AG09319 (cell line): ENCODE measurements at places on chromosomes 6 and 20.

GRCh38 chr6:79617518-79617941 lies 13.6 kb upstream of the SH3BGRL2 start:
- no peak for DNase-seq

- DNase-seq, result no peak
Measured at GRCh38 chr20:25195962-25196785, 662 bp downstream of the ENTPD6 start.

DNA sequence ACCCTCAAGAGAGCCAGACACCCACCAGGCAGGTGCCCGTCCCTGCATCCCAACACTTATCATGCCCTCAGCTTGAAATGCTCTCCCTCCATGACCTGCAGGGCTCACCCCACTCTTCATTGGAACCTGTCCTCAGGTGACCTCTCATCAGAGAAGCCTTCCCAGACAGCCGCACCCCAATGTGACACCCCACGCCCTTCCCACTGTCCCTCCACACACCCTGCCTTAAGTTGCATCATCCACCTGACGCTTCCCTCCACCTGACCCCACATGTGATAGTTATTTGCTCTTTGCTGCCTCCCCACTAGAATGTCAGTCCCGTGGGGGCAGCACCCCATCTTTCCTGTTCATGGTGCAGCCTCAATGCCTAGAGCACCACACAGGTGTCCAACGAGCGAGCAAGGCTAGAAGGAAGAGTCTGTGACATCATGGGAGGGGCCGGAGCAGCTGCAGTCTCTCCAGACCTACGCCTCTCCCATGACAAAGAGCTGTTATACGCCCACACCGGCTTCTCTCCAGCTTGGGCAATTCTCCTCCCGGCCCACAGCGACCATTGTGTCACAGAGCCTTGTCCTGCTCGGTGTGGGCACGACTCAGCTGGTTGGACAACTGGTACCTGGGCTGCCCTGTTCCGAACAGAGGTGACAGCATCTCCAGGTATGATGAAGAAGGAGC lies 58.2 kb downstream of the NFATC2 start:
- DNase-seq, result no peak

- DNase-seq, result no peak
Measured at GRCh38 chr6:157716251-157716995, 106.6 kb upstream of the SNX9 start.
